ENCODE measurements at places on chromosomes 7 and 10. TPM values are rescaled to one million over a fixed set of nuclear protein-coding genes. Genes with fewer than 3 reads are reported as not detected.
A peak's percentile ranks its signal among the peaks of the same experiment; 100 is the strongest.

The PRKG1 gene
- polyA plus RNA-seq, result not detected

The KCNH2 gene
- not detected for polyA plus RNA-seq

The RADIL gene
- polyA plus RNA-seq, result not detected

The EPHB6 gene
- polyA plus RNA-seq, result 9.3 TPM

- H3K4me3 ChIP-seq, result peak within 1 kb of the TSS; percentile 86
- H3K36me3 ChIP-seq, result no peaks in the 10 kb centered on the region
- peak within 1 kb of the TSS; percentile 86 for H3K27ac ChIP-seq
- H3K4me1 ChIP-seq, result peaks cover 6% of the 10 kb centered on the region
- H3K27me3 ChIP-seq, result no peaks in the 10 kb centered on the region
- DNase-seq, result peak; percentile 96
Observed at GRCh38 chr10:89701242-89702120, at the start of gene KIF20B. KIF20B (plus strand) TSS chr10:89701590; CDS start chr10:89705295, 3,705 bp downstream.

- no peak for DNase-seq
- H3K27ac ChIP-seq, result no peak overlapping the region
- H3K36me3 ChIP-seq, result peaks cover 39% of the 10 kb centered on the region
- H3K27me3 ChIP-seq, result no peaks in the 10 kb centered on the region
Observed at GRCh38 chr7:2259480-2259879, 17.5 kb downstream of the NUDT1 start.

- no peak for DNase-seq
- peaks cover 28% of the 10 kb centered on the region for H3K4me1 ChIP-seq
- H3K27me3 ChIP-seq, result no peaks in the 10 kb centered on the region
Observed at GRCh38 chr7:2614631-2615330, 17.0 kb upstream of the TTYH3 start.

DNA sequence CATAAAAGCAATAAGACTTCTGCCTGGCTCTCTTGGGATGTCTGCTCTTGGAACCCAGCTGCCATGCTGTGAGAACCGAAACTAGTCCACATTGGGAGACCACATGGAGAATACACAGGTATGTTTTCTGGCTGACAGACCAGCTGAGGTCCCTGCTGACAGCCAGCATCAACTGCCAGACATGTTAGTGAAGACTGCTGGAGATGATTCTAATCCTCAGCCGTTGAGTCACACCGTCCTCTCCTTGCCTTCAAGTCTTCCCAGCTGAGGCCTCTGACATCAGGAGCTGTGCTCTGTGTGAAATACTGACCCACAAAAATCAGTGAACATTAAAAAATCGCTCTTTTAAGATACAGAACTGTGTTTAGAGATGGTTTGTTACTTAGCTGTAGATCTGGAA is 36.9 kb upstream of the AGR2 start:
- DNase-seq, result no peak
- H3K27me3 ChIP-seq, result no peaks in the 10 kb centered on the region
- H3K4me1 ChIP-seq, result no peaks in the 10 kb centered on the region
- H3K4me3 ChIP-seq, result no peak overlapping the region
- no peaks in the 10 kb centered on the region for H3K36me3 ChIP-seq
- H3K27ac ChIP-seq, result no peak overlapping the region

DNA sequence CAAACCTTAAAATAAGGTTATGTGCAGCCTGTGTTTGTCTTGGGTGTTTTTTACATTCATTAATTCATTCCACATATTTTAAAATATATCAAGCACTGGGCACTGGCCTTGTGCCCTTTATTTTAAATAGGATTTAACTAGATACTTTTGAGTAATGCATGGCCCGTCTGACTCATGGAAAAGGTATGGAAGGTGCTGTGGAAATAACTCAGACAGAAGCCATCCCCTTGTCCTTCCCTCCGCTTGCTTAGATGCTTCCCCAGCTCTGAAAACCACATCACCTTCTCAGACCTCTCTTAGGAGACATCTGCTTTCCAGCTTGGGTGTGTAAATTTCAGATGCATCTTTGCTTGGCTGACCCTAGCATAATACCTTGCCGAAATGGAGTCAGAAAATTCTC is 30.5 kb downstream of the SLC18A2 start:
- no peaks in the 10 kb centered on the region for H3K36me3 ChIP-seq
- H3K4me3 ChIP-seq, result no peak overlapping the region
- H3K27ac ChIP-seq, result no peak overlapping the region
- DNase-seq, result no peak

Measured in CD14-positive monocyte (primary cell).